ENCODE measurements at places on chromosomes 12 and 14.
A peak's percentile ranks its signal among the peaks of the same experiment; 100 is the strongest.

GRCh38 chr14:97315790-97316189 lies 518.6 kb downstream of the VRK1 start:
- no peak for DNase-seq

GRCh38 chr12:132593521-132593920 lies 16.9 kb downstream of the LRCOL1 start:
- DNase-seq: no peak

GRCh38 chr14:35402323-35403113 lies 2.0 kb downstream of the NFKBIA start:
- DNase-seq: peak; percentile 30

GRCh38 chr12:2608608-2608945 lies 186.2 kb upstream of the FKBP4 start:
- DNase-seq: no peak

DNA sequence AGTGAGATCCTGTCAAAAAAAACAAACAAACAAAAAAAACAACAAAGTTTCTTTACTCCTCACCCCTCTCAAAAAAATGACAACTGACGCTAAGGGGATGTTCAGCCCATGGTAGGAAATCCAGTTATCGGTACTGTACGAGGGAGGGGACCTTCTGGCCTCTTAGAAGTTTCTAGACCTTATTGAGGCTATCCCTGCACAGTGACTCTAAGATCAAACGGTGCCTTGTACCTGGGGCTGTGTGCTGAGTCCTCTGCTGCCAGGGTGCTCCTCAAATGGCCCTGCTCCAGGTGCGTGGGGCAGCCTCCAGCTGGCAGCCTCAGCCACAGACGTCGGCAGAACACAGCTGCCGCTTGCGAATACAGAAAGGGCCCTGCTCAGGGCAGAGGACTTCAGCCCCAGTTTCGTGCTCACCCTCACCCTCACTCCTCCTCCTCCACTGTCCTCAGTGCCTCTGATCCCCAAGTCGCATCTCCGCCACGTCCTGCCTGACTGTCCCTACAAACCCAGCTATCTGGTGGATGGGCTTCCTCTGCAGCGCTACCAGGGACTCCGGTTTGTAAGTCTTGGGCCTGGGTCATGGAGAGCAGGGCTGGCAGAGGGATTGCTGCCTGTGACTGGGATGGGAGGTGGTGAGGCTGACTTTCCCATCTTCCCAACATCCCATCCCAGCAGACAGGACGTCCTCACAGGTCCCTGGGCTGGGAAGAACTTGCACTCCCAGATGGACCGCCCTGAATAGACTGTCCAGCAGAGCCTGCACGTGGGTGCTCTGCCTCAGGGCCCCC lies 90.9 kb downstream of the B4GALNT3 start:
- no peak for DNase-seq

- no peak for DNase-seq
These were observed 7.9 kb downstream of the SERPINA1 start for GRCh38 chr14:94380225-94381148.

DNA sequence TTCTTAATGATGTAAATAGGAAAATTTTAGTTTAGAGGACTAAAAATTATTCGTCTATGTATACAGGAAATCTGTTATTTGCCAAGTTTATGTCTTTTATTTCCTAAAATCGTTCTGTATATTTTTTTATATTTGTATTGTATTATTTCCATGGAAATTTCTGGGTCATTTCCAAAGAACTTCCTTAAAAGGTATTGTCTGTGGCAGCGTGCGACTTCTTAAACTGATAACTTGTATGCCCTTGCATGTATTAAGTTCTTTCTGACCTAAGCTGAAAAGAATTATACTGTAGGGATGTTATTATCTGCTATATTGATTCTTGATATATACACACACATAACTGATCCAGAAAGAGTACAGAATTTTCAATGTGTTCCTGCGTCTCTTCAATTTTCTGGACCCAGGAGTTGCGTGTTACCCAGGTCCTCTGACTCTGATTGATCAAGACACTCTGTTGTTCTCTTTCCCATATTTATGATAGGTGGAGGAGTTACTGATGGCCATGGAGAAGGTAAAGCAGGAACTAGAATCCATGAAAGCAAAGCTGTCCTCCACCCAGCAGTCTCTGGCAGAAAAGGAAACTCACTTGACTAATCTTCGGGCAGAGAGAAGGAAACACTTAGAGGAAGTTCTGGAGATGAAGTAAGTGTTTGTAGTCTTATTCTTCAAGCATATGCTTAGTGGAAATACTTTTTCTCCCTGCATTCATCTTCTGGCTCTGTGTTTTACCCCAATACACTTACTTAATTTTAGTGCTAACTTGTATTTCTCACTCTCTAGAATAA lies 298.5 kb downstream of the ERC1 start:
- DNase-seq: no peak

GRCh38 chr14:49640540-49641417 lies 5.7 kb upstream of the DNAAF2 start:
- DNase-seq: no peak

GRCh38 chr12:77925536-77926108 lies 94.9 kb downstream of the NAV3 start:
- peak; percentile 1 for DNase-seq

DNA sequence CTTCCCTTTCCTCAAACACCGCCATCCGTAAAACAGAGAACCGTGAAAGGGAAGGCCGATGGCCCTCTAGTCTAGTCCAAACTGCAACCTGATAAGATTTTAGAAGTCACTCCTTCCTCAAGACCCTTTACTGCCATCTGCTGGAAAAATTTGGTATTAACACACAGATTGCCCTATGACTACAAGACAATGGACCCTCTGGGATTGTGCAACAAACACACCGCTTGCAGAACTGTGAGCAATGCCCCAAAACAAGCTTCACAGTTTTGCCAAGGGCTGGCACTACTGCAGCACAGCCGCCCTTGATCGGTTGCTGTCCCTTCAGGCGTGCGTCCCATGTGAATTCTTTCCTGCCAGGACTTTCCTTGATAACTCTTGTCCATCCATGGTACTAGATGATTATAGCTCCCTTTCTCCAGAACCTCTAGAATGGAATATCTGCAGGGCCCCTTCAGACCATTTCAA lies 23.1 kb downstream of the LLPH start:
- DNase-seq: peak; percentile 48

DNA sequence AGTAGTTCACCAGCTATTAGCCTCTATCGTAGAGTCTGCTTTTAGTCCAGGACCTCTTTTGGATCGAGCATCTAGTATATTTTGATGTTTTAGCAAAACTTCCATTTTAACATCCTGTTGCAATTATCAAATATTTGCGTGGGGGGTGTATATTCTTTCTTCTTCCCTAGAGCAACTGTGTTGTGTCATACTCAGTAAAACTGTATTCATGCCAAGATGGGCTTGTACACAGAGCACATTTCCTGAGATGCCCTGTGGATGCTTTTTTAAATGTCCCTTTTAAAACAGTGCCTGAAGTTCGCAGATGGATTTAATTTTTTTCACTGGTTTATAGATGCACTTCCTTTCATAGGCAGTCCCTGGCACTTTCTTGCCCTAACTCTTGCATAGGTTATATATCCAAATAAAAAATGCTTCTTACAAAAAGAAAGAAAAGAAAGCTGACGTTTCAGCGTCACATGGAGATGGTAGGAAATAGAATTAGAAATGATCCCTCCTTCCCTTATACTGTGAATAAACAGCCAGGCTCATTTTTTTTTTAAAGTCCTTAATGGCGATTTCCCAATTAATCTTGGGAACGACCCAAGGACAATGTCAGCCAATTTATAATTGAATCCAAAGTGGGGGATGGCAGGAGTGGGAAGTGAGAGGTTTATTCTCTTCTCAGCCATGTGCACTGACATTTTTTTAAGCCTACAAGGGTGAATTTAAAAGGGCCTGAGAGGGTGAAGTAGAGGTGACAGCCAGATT lies 247.0 kb downstream of the SLC41A2 start:
- DNase-seq: no peak

DNA sequence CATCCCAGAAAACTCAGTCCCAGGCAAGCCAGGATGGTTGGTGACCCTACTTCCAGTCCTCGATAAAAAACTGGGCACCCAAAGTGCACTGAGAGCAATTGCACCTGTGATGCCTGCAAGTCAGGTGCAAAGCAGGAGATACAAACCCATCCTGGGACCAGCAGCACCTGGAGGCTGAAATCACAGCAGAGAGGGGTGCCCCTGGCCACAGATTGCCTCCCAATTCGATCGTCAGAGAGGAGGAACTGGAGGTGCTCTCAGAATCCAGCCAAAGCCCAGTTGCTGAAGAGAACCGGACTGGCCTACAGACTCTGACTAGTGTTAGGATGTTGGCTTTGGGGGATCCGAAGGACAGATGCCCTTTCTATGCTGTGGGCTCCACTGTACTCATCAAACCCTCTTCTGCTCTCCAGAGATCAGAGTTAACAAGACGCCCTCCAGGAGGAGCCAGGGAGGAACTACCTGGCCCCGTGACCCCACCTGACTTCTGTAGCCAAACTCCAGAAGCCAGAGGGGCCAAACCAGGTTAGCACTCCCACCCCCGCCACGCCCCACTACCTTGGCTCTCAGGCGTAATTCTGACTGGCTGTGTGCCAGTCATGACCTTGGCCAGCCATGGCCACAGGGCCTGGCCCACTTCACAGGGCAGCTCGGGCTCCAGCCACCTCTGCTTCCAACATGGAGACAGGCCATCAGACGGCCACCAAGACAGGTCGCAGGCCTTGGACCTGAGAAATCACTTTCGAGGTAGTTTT lies 284.5 kb upstream of the RTL1 start:
- DNase-seq: no peak

GRCh38 chr14:37864861-37865718 lies 269.7 kb downstream of the TTC6 start:
- no peak for DNase-seq

GRCh38 chr12:13124656-13125505 lies 21.4 kb upstream of the GSG1 start:
- DNase-seq: no peak

DNA sequence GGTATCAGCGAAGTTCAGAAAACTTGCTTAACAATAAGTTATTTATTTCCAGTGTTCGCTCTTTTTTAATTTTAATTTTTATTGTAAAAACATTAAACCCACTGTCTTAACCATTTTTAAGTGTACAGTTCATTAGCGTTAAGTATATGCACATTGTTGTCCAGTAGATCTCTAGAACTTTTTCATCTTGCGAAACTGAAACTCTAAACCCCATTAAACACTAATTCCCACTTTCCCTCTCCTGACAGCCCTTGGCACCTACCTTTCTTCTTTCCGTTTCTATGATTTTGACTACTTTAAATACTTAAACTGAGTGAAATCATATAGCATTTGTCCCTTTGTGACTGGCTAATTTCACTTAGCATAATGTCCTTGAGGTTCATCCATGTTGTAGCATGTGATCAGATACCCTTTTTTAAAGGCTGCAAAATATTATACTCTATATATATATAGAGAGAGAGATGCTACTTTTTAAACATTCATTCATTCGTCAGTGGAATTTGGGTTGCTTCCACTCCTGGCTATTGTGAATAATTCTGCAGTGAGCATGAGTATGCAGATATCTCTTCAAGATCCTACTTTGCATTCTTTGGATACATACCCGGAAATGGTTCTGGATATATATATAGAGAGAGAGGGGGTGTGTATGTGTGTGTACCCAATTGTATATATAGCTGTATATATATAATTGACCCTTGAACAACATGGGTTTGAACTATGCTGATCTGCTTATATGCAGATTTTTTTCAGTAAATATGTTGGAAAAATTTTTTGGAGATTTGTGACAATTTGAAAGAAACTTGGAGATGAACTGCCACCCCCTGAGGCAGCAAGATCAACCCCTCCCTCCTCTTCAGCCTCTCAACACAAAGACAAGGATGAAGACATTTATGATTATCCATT lies 74.7 kb upstream of the EVL start:
- no peak for DNase-seq

DNA sequence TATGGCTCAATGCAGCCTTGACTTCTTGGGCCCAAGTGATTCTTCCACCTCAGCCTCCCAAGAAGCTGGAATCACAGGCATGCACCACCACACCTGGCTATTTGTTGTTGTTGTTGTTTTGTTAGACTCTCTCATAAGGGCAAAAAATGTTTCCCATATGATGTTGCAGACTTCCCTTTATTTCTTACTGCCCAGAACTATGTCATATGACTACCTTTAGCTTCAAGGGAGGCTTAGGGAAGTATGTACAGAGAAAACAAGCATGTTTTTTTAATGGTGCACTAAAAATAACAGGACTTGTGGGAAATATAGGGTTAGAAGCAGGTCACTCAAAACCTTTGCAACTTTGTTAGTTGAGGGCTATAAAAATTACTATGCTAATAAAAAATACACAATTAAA lies 4.3 kb upstream of the GPR19 start:
- no peak for DNase-seq

DNA sequence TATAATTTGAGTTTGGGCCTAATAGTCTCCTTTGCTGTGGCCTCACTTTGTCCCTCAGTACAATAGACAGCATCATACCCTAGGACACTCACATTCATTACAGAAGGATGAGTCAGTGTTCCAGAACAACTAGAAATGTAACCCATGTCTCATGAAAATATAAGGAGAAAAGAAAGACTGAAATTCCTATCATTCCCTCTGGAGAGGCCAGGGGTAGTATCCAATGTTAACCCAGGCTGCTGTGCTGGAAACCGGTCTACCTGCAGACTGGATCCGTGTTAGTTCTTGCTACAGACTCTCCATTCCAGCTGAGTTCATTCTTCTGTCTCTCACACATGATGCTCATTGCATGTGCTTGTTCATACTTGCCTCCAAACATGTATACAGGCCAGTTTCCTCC lies 75.8 kb upstream of the HOXC13 start:
- no peak for DNase-seq

- DNase-seq: no peak
These were observed 1.9 kb downstream of the TGFB3 start for GRCh38 chr14:75979648-75980565.

DNA sequence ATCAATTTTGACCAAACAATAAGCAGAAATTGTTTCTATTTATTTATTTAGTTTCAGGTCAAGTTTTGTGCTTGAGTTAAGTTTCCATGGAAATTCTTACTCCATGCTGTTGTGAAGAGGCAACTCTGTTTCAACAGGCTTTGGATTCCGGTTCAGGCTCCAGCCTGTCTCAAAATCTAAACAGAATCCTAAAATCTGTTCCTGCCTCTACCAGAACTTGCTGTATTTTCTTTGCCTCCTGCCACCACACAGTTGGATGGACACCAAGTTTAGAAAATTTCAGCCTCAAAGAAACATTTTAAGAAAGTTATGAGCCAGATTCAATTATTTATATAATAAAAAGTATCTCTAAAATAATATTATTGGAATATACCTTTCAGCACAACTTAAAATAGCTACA lies 330.9 kb downstream of the FOXG1 start:
- no peak for DNase-seq

DNA sequence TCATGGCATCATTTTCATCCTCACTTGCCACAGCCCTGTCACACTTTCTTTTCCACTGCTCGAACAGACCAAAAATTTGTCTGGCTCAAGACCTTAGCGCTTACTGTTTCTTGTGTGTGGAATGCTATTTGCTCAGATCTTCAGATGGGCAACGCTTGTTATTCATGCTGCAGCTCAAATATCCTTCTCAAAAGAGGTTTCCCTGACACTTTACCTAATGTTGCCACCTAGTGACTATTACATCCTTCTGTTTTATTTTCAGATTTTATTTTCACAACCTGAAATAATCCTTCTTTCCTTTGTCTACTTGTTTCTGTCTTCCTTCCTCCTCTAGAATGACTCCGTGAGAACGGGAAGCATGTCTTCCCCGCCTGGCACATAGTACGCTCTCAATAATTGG lies 5.6 kb downstream of the FBXO33 start:
- no peak for DNase-seq

GRCh38 chr12:49296034-49296835 lies 1.3 kb downstream of the PRPH start:
- DNase-seq: peak; percentile 32

GRCh38 chr12:88562151-88562550 lies 18.1 kb downstream of the KITLG start:
- no peak for DNase-seq

- DNase-seq: no peak
These were observed 112.1 kb downstream of the DPF3 start for GRCh38 chr14:72781561-72782508.

All from stimulated activated CD4-positive, alpha-beta T cell treated with anti-CD3 and anti-CD28 coated beads, Interleukin-15, amount 100 ng/mL, for 48 hours (primary cell).